ENCODE measurements at places on chromosomes 1 and 21.

GRCh38 chr1:197911111-197911856, 5.9 kb upstream of the LHX9 start:
- peak; percentile 70 for DNase-seq

GRCh38 chr1:156502894-156503697, 2.5 kb upstream of the MEF2D start:
- no peak for DNase-seq

DNA sequence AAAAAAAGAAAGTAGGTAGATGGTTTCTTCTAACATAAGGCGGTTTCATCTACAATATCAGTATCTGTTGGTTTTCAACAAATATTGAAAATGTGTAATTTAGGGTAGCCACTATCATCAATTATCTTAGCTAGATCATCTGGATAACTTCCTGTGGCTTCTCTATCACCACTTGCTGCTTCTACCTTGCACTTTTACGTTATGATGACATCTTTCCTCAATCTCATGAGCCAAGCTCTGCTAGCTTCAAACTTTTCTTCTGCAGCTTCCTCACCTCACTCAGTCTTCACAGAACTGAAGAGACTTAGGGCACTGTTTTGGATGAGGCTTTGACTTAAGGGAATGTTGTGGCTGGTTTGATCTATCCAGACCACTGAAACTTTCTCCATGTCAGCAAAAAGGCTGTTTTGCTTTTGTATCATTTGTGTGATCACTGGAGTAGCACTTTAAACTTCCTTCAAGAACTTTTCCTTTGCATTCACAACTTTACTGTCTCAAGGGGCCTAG, 144.9 kb upstream of the HP1BP3 start:
- DNase-seq: no peak

- peak; percentile 40 for DNase-seq
Observed at GRCh38 chr1:3320246-3321152, 134.0 kb upstream of the ARHGEF16 start.

- DNase-seq: no peak
Observed at GRCh38 chr1:219659684-219660083, 46.8 kb upstream of the ZC3H11B start.

DNA sequence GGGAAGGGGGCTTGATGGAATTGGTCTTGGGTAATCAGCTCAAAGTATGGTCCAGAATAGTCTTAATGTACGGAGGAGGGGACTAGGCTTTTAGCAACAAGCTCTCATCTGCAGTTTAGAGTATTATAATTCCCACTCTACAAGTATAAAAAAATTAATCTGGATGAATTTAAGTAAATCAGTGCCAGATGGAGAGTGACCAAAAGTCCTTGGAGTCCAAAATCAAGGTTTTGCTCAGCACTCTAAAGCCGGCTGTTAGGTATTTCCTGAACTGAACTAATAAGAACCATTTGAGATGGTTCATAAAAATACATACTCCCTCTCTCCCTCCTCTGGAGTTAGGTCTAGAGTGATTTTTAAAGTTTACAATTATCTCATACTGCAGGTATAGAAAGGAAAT, 23.7 kb downstream of the GLUL start:
- DNase-seq: no peak

- peak; percentile 55 for DNase-seq
Observed at GRCh38 chr1:156624814-156625435, 5.7 kb downstream of the HAPLN2 start.

DNA sequence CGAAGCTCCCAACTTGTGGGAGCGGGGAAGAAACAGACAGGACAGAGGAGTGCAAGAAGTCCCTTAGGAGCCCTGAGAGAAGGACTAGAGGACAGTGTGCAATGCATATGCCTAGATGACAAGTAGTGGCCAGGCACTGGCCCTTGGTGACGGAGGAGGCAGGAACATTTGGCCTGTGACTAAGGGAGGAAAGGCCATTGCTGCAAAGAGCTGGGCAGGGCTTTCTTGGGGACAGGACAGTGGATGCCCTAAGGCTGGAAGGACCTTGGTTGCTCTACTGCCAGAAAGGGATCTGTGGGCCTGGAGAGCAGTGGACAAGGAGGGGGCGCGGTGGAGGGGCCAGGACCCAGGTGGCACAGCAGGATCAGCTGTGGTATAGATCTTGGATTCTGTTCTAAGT, 481.3 kb downstream of the CAMTA1 start:
- DNase-seq: no peak

GRCh38 chr1:213571419-213571818, 416.4 kb upstream of the PROX1 start:
- no peak for DNase-seq

- DNase-seq: no peak
Observed at GRCh38 chr1:245245021-245245667, 90.4 kb downstream of the KIF26B start.

GRCh38 chr1:234842726-234843641, 233.0 kb upstream of the IRF2BP2 start:
- peak; percentile 36 for DNase-seq

DNA sequence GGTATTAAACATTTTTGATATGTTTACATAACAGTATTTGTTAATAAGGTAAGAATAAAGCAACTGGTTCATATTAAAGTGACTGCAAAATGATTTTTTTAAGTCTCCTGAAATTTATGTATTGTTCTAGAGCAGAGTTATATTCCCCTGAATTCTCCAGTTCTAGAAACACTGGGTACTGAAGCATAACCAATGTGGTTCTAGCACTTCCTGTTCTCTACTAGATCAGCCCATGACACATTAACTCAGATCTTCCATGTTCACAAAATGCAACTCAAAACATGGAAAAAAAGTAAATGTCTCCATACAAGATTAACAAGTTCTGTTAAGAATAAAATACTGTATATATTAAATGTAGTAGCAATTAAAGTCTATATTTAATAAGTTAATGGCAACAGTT, 3.9 kb downstream of the NEGR1 start:
- no peak for DNase-seq

GRCh38 chr1:89553157-89553556, 28.5 kb downstream of the LRRC8B start:
- DNase-seq: no peak

DNA sequence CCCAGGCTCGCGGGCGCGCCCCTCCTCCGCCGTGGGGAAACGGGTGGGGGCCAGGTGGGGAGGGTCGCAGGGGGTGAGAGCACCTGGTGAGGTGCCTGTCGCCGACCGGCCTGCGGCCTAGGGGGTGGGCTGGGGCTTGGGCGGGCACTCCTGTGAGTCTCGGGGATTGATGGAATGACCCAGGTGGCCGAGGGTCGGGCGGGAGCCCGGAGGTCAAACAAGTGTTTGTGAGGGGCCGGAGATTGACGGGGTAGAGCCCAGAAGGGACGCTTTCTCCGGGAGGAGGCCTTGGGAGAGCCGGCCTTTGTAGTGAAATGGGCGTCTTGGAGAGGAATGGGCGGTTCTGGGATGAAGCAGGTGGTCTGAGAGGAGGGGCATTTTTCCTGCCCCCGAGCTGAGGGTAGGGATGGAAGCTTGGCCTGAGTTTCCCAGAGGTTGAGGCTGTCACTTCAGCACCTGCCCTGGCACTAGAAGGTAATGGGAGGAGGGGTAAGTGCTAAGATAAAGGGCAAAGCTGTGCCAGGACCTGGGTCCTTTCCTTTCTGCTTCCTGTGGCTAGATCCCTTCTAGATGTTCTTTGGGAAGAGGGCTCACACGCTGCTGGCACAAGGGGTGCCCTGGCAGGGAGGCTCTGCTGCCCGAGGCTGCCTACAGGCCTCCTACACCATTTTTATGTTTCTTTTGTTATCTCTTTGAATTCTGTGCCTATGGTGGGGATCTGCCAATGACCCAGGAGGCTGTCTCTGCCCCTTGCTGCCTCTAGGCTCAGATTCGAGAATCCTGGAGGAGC, 56.1 kb downstream of the NDUFS5 start:
- DNase-seq: no peak

- no peak for DNase-seq
Observed at GRCh38 chr21:35075546-35075945, 26.4 kb upstream of the RUNX1 start.

- peak; percentile 83 for DNase-seq
Observed at GRCh38 chr1:116971965-116972673, 29.4 kb upstream of the CD101 start.

- no peak for DNase-seq
Observed at GRCh38 chr1:66778969-66779368, 22.1 kb downstream of the INSL5 start.

- no peak for DNase-seq
Observed at GRCh38 chr1:211601982-211602670, 23.2 kb upstream of the SLC30A1 start.

- peak; percentile 70 for DNase-seq
Observed at GRCh38 chr1:227942021-227942715, 5.6 kb downstream of the WNT9A start.

GRCh38 chr21:41954654-41955499, 1.1 kb upstream of the C2CD2 start:
- peak; percentile 8 for DNase-seq

- DNase-seq: no peak
Observed at GRCh38 chr1:172137703-172138454, 282.6 kb upstream of the C1orf105 start.

GRCh38 chr21:16264319-16264718, 534.5 kb downstream of the USP25 start:
- DNase-seq: no peak

- no peak for DNase-seq
Observed at GRCh38 chr1:43617011-43617410, 32.9 kb upstream of the KDM4A start.

DNA sequence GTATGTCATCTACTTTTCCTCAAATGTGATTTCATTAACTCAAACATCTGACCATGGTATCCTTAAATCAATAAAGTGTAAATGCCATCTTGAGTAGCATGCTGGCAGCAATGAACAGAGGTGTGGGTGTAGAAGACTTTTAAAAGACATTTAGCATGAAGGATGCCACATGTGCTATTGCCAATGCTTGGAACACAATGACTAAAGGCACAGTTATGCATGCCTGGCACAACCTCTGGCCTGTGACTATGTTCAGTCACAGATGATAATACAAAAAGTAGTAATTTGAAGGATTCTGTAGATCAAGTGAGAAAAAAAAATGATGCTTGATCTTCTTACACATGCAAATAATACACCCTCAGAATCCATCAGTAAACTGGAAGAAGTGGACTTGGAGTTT, 938.9 kb upstream of the ADGRL4 start:
- DNase-seq: no peak

DNA sequence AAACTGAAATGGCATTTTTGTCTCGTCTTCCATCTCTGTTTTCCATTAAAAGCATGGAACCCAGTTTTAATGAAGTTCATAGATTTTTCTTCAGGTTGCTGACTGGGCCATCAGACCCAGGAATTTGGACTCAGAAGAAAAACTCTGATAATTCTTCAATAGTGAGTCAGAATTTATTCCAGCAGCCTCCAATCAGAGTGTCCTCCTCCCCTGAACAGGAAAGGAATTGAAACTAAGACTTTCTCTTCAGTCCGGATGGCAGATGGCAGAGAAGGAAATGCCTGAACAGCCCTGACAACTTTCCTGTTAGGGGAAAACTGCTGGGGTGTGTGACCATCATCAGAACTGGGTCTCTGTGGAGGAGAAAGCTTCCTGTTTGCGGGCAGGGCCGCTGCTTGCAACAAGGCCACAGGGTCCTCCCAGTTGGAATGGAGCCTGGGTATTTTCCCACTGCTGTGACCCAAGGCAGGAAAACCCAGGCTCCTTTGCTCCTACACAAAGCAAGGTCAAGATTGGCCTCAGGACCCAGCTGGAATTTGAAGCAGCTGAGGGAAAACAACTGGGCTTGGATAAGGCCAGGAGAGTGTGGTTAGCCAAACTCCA, 20.7 kb downstream of the CD34 start:
- no peak for DNase-seq

GRCh38 chr1:152747831-152748230, 10.0 kb upstream of the KPRP start:
- no peak for DNase-seq

- no peak for DNase-seq
Observed at GRCh38 chr1:27538793-27539192, 48.8 kb upstream of the WASF2 start.

- no peak for DNase-seq
Observed at GRCh38 chr1:175632667-175633066, 110.7 kb downstream of the TNR start.

GRCh38 chr21:42223826-42224575, 5.1 kb downstream of the ABCG1 start:
- DNase-seq: no peak

GRCh38 chr1:184160236-184160635, 108.7 kb downstream of the TSEN15 start:
- no peak for DNase-seq

DNA sequence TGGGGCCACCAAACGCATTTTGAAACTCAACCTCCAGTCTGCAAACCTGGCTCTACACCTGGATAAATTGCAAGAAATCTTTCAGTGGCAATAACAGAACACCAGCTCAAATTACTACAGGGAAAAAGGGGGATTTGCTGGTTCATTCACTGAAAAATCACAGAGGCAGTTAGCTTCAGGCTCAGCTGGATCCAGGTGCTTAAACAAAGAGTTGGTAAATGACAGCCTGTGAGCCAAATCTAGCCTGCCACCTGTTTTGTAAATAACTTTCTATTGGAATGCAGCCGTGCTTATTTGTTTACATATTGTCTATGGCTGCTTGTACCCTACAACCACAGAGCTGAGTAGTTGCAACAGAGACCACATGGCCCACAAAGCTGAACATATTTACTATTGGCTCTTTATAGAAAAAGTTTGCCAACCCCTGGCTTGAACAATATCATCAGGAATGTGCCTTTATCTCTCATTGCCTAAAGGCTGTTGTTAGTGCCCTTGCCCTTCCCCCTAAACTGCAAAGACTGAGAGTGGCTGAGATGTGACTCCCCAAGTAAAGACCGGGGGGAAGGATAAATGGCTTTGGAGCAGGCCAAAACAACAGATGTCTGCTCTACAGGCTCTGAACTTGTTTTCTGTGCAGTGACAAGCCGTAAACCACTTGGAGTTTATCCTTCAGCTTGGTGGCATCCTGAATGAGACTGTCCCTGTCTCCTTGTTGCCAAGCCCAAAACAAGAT, 21.5 kb upstream of the PTPRF start:
- DNase-seq: no peak

DNA sequence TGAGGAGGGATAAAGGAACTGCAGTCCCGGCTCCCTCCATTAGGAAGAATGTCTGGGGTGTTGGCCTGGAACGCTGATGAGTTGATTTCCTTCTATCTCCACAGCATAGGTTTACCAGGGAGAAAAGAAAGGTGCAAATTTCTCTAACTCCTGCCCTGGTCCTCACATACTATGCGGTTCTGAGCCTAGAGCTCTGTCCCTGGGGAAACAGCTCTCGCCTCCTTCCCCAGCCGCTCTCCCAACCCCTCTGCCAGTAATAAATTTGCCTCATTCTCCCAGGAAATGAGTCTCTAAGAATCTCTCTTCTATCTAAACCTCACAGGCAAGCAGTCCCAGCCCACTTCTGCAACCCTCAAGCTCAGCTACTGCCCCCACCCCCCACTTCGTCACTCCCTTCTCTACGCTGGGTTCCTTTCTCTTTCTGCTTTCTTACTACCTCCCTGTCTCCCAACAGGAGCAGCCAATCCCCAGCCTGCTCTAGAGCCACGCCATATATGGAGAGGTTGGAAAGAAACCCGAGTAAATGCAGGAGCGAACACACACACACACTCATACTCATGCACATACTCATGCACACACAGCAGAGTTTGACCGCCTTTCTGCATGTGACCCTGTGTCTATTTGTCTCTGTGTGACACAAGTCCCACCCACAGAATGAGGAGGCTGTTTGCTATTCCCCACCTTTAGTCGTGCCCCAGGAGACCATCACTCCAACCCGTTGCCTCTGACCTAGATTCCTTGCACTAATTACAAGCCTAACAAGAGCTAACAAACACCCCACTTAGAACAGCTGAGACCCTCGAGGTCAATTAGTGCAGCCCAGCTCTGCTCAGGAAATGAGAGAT, 13.4 kb downstream of the PLEKHO1 start:
- peak; percentile 71 for DNase-seq
